Mononuclear cell (primary cell): ENCODE measurements at places on chromosomes 2 and 18. TPM values are rescaled to one million over a fixed set of nuclear protein-coding genes. Genes with fewer than 3 reads are reported as not detected.

Gene FNDC4
- 0.10 TPM for total RNA-seq

Gene TWIST2
- total RNA-seq: 0.21 TPM

Gene PCARE
- total RNA-seq: under 0.01 TPM

Gene HOXD10
- not detected for total RNA-seq

Gene AFF3
- total RNA-seq: 21.9 TPM

Gene FSHR
- not detected for total RNA-seq

Gene NPC1
- 50.5 TPM for total RNA-seq

Gene BOLL
- total RNA-seq: 0.10 TPM

Gene APLF
- 11.2 TPM for total RNA-seq

Gene ZNF236
- total RNA-seq: 21.4 TPM

Gene C2orf81
- 0.94 TPM for total RNA-seq

Gene DSG4
- total RNA-seq: not detected

Gene MYCN
- 0.10 TPM for total RNA-seq

Gene PLEK
- total RNA-seq: 474 TPM

Gene MTCL1
- 0.63 TPM for total RNA-seq

Gene TNS1
- 3.5 TPM for total RNA-seq

Gene TMEM169
- total RNA-seq: 0.42 TPM

Gene CCL20
- 130 TPM for total RNA-seq

Gene TUBB8B
- not detected for total RNA-seq

Gene CYTIP
- 766 TPM for total RNA-seq

Gene LHCGR
- total RNA-seq: not detected

Gene MALT1
- total RNA-seq: 127 TPM

Gene DQX1
- not detected for total RNA-seq

Gene KYNU
- total RNA-seq: 35.9 TPM

Gene MC5R
- total RNA-seq: not detected

Gene REG3A
- total RNA-seq: not detected
